ENCODE measurements at places on chromosomes 16 and 17.
A peak's percentile ranks its signal among the peaks of the same experiment; 100 is the strongest.

DNA sequence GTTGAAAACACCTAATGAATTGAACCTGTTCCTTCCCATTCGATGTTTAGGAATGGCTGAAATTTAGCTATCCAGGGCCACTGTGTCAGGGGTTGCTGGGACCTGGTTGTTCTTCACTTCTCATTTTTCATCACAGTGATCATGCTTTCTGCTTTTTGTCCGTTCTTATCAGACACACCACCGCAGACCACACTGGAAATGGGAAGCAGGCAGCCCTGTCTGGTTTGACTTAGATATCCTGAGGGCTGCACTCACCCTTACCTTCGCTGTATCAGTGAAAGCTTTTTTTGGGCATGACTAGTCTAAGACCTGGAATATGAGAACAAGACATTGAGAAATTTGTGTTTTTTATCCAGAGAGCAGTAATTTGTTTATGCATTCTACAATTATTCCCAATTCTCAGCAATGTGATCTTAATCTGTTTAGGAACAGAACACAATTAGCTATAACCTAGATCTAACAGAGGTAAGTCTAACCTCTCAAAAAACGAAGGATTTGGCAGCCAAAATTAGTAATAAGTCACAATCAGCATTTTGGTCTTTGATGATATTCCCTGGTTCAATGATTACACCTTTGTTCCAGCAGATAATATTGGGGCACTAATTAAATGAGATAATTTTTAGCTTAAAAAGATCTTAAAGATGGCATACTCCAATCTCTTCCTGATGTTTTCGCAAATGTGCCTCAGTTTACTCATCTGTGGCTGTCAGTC lies 126.0 kb upstream of the GOT2 start:
- no peaks in the 10 kb centered on the region for H3K36me3 ChIP-seq
- H3K27me3 ChIP-seq, result no peaks in the 10 kb centered on the region
- no peak overlapping the region for H3K27ac ChIP-seq
- no peak for DNase-seq
- H3K4me3 ChIP-seq, result no peak overlapping the region

DNA sequence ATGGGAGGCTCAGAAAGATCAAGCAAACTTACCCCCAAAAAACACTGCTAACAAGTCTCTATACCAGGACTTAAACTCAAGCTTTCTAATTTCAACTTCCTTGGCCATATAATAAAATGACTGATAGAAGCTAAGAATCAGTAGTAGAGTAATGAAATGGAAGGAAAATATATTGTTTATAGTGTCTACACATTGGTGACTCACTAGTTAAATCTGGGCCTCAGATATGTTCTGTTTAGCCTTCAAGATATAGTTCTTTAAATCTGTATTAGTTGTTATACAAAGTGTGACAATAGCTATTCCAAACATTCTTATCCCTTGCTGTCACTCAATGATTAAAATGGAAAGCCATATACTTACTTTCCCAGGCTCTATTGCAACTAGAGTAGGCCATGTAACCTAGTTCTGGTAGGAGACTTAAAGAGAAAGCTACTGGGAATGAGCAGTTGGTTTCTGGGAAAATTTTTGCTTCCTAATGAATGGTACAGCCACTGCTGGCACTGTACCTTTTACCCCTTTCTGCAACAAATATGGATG lies 18.3 kb downstream of the SSH2 start:
- no peaks in the 10 kb centered on the region for H3K4me1 ChIP-seq
- H3K27me3 ChIP-seq, result no peaks in the 10 kb centered on the region
- no peak overlapping the region for H3K27ac ChIP-seq
- DNase-seq, result no peak
- H3K4me3 ChIP-seq, result no peak overlapping the region

DNA sequence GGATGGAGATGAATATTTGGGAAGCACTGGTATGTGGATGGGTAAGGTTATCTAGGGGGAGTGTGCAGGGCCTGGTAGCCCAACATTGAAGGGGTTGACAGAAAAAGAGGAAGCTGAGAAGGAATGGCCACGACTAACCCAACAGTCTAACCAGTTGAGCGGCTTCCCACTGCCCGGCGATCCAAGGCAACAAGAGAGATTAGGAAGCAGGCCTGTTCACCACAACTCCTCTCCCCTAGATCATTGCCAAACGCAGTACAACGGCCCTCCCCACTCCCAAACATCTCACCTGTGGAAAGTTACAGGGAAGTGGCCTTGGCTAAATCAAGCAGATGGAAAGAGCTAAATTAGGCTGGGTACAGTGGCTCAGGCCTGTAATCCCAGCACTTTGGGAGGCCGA lies 11.2 kb upstream of the RANGRF start:
- no peaks in the 10 kb centered on the region for H3K36me3 ChIP-seq
- no peaks in the 10 kb centered on the region for H3K4me1 ChIP-seq
- no peak overlapping the region for H3K27ac ChIP-seq
- no peak overlapping the region for H3K4me3 ChIP-seq
- no peaks in the 10 kb centered on the region for H3K27me3 ChIP-seq

DNA sequence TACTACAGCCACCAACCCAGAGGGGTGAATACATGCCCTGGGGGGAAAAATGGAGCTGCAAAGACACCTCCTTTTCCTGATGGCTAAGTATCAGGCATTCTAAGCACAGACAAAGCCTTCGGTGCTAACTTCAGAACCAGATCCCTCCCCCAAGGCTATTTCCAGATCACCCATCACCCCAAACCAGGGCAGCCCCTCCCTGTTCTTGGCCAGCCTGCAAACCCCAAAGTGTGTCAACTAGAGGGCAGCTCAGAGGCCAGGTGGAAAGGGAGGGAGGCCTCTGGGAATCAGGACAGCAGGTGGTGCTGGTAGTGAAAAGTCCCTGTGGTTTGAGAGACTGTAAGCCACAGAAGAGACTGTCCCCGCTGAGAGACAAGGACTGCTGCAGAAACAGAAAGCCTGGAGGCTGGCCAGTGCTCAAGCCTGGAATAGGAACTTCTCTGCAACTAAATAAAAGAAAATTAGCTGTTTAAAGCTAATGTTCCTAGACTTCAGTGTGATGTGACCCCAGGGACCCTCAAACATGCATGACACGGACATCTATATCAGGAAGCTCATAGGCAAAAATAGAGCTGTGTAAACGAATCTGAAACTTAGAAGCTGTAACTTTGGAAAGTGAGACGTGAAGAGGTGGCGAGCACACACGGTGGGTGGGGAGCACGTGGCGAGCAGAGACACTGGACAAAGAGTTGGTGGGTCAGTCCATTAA lies 9.1 kb downstream of the TUBG1 start:
- H3K27me3 ChIP-seq, result no peaks in the 10 kb centered on the region
- no peak overlapping the region for H3K27ac ChIP-seq
- H3K36me3 ChIP-seq, result peaks cover 21% of the 10 kb centered on the region
- no peak overlapping the region for H3K4me3 ChIP-seq
- no peaks in the 10 kb centered on the region for H3K4me1 ChIP-seq

- H3K27ac ChIP-seq, result no peak overlapping the region
- no peaks in the 10 kb centered on the region for H3K36me3 ChIP-seq
- no peaks in the 10 kb centered on the region for H3K4me1 ChIP-seq
- no peak for DNase-seq
These were observed 354.9 kb upstream of the ASIC2 start for GRCh38 chr17:33647956-33648355.

DNA sequence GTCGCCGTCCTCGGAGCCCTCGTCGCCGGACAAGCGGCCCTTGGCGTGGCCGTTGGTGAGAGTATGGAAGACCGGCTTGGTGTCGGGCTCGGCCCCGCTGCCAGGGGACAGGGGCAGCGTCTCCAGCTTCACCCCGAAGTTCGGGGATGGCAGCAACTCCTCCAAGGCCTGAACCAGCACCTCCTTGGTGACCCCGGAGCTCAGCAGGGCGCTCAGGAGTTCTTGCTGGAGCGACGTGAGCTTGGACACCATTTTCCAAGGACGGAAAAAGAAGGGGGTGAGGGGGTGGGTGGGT lies 279 bp downstream of the HNF1B start:
- H3K27ac ChIP-seq, result no peak overlapping the region
- H3K36me3 ChIP-seq, result no peaks in the 10 kb centered on the region
- H3K4me3 ChIP-seq, result peak overlapping the region; percentile 25
- peaks cover 73% of the 10 kb centered on the region for H3K27me3 ChIP-seq
- no peak for DNase-seq

GRCh38 chr17:73045724-73046123 lies 46.8 kb downstream of the SLC39A11 start:
- DNase-seq, result no peak
- H3K4me1 ChIP-seq, result no peaks in the 10 kb centered on the region

GRCh38 chr16:86457501-86458148 lies 52.7 kb upstream of the FOXF1 start:
- no peaks in the 10 kb centered on the region for H3K4me1 ChIP-seq
- DNase-seq, result no peak
- H3K36me3 ChIP-seq, result no peaks in the 10 kb centered on the region
- H3K27me3 ChIP-seq, result no peaks in the 10 kb centered on the region
- H3K27ac ChIP-seq, result no peak overlapping the region

- H3K36me3 ChIP-seq, result no peaks in the 10 kb centered on the region
- H3K4me3 ChIP-seq, result no peak overlapping the region
- no peak overlapping the region for H3K27ac ChIP-seq
- DNase-seq, result no peak
- no peaks in the 10 kb centered on the region for H3K27me3 ChIP-seq
These were observed 394.0 kb downstream of the KCNJ2 start for GRCh38 chr17:70563281-70563820.

DNA sequence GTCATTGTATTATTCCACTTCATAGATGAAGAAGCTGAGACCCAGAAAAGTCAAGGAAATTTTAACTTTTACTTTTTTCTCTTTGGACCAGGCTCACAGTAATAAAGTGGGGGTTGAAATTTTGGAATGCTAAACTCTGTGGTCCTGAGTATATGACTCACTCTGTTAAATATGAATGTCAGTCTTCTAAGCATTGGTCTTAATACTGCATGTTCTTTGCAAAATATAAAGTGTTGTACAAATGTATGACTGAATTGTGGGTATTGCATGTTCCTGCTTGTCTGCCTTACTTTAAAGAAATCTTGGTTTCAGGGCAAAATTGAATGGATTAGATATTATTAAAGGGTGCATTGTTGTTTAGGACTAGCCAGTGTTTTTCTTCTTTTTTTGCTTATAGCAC lies 950.8 kb upstream of the GOT2 start:
- no peak overlapping the region for H3K4me3 ChIP-seq
- no peak overlapping the region for H3K27ac ChIP-seq
- no peaks in the 10 kb centered on the region for H3K27me3 ChIP-seq
- no peak for DNase-seq
- H3K36me3 ChIP-seq, result no peaks in the 10 kb centered on the region
- no peaks in the 10 kb centered on the region for H3K4me1 ChIP-seq

DNA sequence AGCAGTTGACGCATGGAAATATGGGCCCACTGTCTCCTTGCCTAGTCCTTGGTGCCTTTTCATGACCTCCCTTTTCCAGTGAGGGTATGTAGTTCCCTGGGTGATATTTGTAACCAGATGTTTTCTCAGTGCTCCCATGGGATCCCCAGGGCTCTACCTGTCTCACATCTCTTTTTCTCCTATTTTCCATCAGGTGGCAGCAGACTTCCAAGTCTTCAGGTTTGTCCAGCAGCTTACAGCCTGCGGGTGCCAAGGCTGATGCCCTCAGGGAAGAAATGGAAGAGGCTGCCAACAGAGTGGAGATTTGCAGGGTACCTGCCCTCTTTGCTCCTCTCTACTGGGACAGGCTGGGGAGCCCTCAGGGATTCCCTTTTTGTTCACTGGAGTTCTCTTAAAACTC lies 89.1 kb downstream of the ELAC2 start:
- H3K4me3 ChIP-seq, result no peak overlapping the region
- H3K27ac ChIP-seq, result no peak overlapping the region
- peak; percentile 1 for DNase-seq
- H3K4me1 ChIP-seq, result no peaks in the 10 kb centered on the region
- no peaks in the 10 kb centered on the region for H3K36me3 ChIP-seq
- no peaks in the 10 kb centered on the region for H3K27me3 ChIP-seq

DNA sequence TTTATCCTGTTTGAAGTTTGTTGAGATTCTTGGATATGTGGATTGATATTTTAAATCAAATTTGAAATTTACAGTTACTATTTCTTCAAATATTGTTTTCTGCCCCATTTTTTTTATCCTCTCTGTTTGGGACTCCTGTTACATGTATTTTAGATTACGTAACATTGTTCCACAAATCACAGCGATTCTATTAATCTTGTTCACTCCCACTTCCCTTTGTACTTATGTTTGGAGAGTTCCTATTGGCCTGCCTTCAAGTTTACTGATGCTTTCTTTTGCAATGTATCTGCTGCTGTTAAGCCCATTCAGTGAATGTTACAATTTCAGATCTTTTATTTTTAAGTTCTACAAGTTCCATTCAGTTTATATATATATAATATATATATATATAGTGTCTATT lies 288.3 kb upstream of the TNRC6C start:
- no peak overlapping the region for H3K27ac ChIP-seq
- H3K36me3 ChIP-seq, result no peaks in the 10 kb centered on the region
- H3K27me3 ChIP-seq, result no peaks in the 10 kb centered on the region
- no peaks in the 10 kb centered on the region for H3K4me1 ChIP-seq

- no peaks in the 10 kb centered on the region for H3K4me1 ChIP-seq
- no peak for DNase-seq
- no peaks in the 10 kb centered on the region for H3K36me3 ChIP-seq
These were observed 211.7 kb downstream of the FTO start for GRCh38 chr16:53915452-53916160.

- H3K27ac ChIP-seq, result no peak overlapping the region
- peaks cover 10% of the 10 kb centered on the region for H3K4me1 ChIP-seq
- no peak for DNase-seq
- H3K27me3 ChIP-seq, result no peaks in the 10 kb centered on the region
- no peak overlapping the region for H3K4me3 ChIP-seq
These were observed 2.2 kb upstream of the CDK5R1 start for GRCh38 chr17:32484628-32485027.

DNA sequence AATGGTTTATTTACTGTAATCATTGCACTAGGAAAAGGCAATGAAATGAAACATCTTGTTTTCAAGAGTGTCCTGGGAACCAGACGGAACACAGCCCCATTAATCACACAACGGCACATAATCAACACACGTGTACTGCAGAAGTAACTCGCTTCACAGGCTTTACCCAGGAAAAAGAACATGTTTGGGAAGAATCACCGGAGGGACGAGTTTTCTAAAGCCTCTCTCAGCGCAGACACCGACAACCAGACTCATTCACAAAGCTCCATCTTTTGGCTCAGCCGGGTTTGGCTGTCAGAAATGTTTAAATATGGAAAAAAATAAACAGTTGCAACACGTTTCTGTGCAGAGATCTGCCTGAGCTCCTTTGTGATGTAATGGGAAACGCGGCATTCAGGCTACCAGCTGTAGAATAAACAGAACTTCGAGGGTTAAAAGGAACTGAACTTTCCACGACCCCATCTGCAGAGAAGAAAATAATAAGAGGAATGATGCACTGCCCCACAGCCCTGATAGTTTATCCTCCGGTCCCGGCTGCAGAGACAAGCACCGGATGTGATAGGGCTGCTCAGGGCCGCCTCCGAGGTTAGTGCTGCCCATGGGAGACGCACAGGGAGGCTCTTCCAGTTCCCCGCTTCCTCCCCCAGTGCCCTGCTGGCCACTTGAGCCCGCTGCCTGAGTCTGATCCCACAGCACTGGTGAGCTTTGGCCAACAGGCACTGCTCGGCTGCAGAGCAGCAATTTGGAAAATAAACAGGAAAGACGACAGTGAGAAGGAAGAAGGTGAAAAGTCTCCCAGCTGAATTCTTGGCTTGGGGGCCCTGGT lies 119.8 kb downstream of the HIC1 start:
- no peaks in the 10 kb centered on the region for H3K27me3 ChIP-seq
- H3K27ac ChIP-seq, result no peak overlapping the region
- no peaks in the 10 kb centered on the region for H3K4me1 ChIP-seq
- no peaks in the 10 kb centered on the region for H3K36me3 ChIP-seq
- H3K4me3 ChIP-seq, result no peak overlapping the region
- DNase-seq, result no peak

GRCh38 chr17:12070561-12070960 lies 49.9 kb downstream of the MAP2K4 start:
- no peak for DNase-seq
- H3K27ac ChIP-seq, result no peak overlapping the region
- H3K36me3 ChIP-seq, result no peaks in the 10 kb centered on the region
- no peaks in the 10 kb centered on the region for H3K27me3 ChIP-seq
- H3K4me3 ChIP-seq, result no peak overlapping the region

Measured in iPS DF 6.9 (cell line).